Gastroesophageal sphincter (tissue), 4 donors: ENCODE measurements at places on chromosomes 7 and 10.

DNA sequence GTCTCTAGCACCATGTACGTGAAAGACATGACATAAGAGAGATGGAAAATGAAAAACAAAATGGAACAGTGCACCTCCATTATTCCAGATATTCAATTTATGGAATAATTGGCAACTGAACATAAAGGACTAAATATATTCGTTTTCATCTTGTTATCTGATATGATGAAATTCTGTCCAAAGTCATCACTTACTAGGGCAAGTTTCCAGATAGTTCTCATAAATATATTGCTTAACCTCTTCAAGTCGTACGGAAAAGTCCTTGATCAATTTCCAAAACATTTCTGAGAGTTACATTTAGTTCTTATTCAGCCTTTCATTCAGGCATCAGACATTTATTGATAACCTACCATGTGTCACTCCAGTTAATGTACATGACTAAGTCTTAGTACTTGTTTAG, 185.2 kb downstream of the HGF start:
- no peak overlapping the region for H3K27ac ChIP-seq
- no peaks in the 10 kb centered on the region for H3K36me3 ChIP-seq
- no peak overlapping the region for H3K4me3 ChIP-seq
- no peaks in the 10 kb centered on the region for H3K27me3 ChIP-seq

GRCh38 chr7:43307522-43307921, 195.1 kb downstream of the HECW1 start:
- H3K4me1 ChIP-seq: no peaks in the 10 kb centered on the region
- H3K27me3 ChIP-seq: peaks cover 11% of the 10 kb centered on the region
- no peak overlapping the region for H3K27ac ChIP-seq
- no peak overlapping the region for H3K4me3 ChIP-seq
- no peaks in the 10 kb centered on the region for H3K36me3 ChIP-seq

DNA sequence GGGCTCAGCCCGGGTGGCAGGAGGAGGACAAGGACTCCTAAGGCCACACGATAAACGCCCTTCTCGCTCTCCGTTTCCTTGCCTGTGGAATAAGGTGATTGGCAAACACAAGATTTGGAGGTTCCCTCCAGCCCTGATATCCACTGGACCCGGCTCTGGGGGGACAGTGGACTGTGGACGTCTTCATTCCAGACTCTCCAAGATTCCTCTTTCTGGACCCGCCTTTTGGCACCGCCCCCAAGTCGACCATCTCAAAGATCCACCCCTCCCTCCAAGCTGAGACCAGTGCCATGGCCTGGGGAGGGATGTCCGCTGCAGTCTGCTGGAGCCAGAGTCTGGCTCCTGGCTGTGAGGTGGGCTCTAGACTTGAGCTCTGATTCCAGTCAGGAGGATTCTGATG, 23.6 kb downstream of the ZNF783 start:
- peak; percentile 4 for ATAC-seq
- H3K4me3 ChIP-seq: peak overlapping the region; percentile 64
- H3K4me1 ChIP-seq: peaks cover 18% of the 10 kb centered on the region
- no peaks in the 10 kb centered on the region for H3K27me3 ChIP-seq
- H3K36me3 ChIP-seq: no peaks in the 10 kb centered on the region
- H3K27ac ChIP-seq: peak overlapping the region; percentile 64

- no peak overlapping the region for H3K27ac ChIP-seq
- no peaks in the 10 kb centered on the region for H3K36me3 ChIP-seq
- H3K4me3 ChIP-seq: no peak overlapping the region
- no peaks in the 10 kb centered on the region for H3K4me1 ChIP-seq
Measured at GRCh38 chr7:158284121-158284520, 303.5 kb downstream of the PTPRN2 start.

DNA sequence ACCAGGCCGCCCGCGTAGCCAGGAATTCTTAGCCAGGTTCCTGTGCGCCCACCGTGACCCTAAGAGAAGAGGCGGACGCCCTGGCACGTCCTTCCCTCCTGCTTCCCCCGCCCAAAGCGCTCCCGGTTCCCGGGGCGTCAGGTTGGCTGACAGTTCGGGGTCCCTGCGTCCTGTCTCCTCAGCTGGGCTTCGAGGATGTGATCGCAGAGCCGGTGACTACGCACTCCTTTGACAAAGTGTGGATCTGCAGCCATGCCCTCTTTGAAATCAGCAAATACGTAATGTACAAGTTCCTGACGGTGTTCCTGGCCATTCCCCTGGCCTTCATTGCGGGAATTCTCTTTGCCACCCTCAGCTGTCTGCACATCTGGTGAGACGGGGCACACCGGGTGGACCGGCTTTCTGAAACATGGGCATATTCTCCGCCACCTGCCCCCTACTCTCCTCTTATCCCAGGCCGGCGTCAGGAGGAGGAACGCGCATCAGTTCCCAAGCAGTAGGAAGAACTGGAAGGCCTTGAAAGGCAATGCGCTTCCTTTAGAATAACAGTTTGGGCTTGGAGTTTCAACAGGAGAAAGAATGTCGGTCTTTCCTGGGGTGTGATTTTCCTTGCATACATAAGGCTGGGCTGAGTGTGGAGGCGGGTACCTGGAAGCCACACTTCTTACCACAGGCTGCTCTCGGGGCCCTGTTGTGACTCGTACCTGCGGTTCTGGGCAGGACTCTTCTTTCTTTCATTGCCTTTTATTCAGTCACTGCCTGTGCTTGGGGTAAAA, 728 bp downstream of the CAV2 start:
- peak overlapping the region; percentile 85 for H3K4me3 ChIP-seq
- ATAC-seq: peak; percentile 34
- H3K27me3 ChIP-seq: no peaks in the 10 kb centered on the region
- no peaks in the 10 kb centered on the region for H3K36me3 ChIP-seq
- H3K27ac ChIP-seq: peak overlapping the region; percentile 96

- no peaks in the 10 kb centered on the region for H3K4me1 ChIP-seq
- no peak overlapping the region for H3K4me3 ChIP-seq
- H3K27ac ChIP-seq: no peak overlapping the region
- no peak for ATAC-seq
Measured at GRCh38 chr7:50863053-50863452, 80.4 kb upstream of the GRB10 start.

DNA sequence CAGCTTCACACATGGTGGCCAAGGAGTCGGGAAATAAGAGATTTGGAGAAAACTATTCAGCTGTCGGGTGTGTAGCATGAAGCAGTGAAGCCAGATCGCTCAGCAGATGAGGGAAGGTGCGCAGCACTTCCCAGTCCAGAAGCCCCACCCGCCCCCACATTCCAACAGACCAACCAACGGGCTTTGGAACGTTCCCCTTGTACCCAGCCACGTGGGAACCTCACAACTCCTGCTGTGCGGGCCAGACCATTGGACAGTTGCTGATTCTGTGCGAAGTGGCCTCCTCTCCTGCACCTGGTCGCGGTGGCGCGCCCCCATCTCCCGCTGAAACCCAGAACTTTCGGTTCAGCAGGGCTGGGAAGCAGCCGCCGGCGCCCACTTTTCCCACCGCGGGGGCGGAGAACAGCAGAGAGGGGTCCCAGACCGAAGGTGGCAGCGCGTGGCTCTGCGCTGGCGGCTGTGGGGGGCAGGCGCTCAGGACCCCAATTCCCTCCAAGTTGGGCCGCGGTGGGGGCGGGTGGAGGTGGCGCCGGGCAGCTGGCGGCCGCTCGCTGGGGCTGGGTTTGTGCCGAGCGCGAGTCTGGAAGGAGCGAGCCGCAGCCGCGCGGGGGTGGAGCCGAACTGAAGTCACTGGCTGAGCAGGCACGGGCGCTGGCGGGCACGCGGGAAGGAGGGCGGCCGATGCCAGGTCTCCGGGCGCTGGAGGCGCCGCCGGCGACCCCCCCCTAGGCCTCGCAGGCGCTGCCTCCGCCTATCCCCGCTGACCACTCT, 1301.5 kb upstream of the SORCS1 start:
- H3K36me3 ChIP-seq: no peaks in the 10 kb centered on the region
- peak overlapping the region; percentile 29 for H3K27ac ChIP-seq
- H3K27me3 ChIP-seq: peaks cover 22% of the 10 kb centered on the region
- H3K4me1 ChIP-seq: no peaks in the 10 kb centered on the region
- peak overlapping the region; percentile 62 for H3K4me3 ChIP-seq

DNA sequence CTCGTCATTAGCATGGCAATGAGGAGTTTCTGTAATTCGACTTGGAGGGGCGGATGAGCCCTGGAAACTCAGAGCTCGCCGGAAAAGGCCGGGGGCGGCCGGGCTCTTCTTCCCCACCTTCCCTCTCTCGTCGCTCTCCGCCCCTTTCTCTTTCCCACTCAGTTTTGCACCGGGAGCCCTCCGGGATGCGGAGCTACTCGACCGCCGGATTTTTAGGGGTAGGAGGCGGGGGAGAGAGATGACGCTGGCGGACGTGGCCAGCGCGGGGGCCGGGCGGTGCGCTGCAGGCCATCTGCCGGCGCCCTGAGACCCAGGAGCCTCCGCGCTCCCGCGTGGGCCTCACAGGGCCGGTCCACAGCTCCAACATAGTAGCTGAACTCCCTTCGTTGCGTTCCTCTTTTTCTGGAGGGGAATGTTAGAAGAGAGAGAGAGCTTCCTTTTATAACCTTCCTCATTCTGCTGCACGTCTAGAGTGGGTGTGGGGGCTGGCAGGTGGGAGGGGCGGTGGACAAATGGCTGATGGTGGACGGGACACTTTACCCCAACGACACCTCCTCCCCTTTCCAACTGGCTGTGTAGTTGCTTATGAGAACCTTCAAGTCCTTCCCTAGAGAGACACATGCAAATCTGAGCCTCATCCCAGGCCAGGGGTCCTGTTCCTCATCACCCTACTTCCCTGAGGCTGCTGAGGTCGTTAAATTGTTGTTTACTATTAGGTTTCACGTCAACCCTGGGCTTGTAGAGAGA, 1.1 kb upstream of the HOXA1 start:
- H3K4me3 ChIP-seq: peak overlapping the region; percentile 74
- peak; percentile 46 for ATAC-seq
- no peaks in the 10 kb centered on the region for H3K36me3 ChIP-seq
- no peaks in the 10 kb centered on the region for H3K4me1 ChIP-seq

GRCh38 chr7:22128528-22128920, 182.8 kb upstream of the CDCA7L start:
- H3K27me3 ChIP-seq: peaks cover 2% of the 10 kb centered on the region
- no peak for ATAC-seq
- H3K4me3 ChIP-seq: no peak overlapping the region
- no peak overlapping the region for H3K27ac ChIP-seq

- no peaks in the 10 kb centered on the region for H3K27me3 ChIP-seq
- H3K27ac ChIP-seq: no peak overlapping the region
- H3K36me3 ChIP-seq: no peaks in the 10 kb centered on the region
Measured at GRCh38 chr10:110429301-110429700, 68.4 kb upstream of the DUSP5 start.

DNA sequence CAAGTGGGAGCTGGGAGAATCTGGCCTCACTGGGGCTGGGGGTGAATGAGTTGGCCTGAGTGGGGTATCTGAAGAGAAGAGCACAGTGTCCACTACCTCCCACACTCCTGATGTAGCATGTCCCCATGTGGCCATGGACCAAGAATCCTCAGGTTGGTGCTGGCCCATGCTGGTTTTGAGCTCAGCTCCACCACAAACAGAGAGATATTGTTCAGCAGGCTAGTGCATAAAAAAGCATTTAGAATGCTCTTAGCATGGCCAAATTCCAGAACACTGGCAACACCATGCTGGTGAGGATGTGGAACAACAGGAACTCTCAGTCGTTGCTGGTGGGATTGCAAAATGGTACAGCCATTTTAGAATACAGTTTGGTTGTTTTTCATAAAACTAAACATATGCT, 61.4 kb downstream of the FRMPD2 start:
- H3K27me3 ChIP-seq: peaks cover 7% of the 10 kb centered on the region
- ATAC-seq: no peak
- no peak overlapping the region for H3K4me3 ChIP-seq
- no peaks in the 10 kb centered on the region for H3K4me1 ChIP-seq

DNA sequence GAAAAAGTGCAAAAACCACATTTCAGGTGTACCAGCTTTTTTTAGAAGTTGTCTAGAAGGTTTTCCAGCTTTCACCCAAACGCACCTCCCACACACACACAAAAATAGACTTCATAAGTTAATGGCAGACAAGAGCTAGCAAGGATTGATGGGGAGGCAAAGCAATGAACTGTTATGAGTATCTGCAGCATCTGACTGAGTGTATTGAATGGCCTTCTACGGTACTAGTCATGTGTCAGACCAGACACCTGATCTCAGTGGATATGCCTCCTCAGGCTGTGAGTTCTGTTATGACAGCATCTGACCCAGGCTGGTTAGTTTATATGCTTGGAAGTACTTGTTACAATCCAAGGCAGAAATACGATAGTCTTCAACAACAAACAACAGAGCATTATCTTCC, 406.1 kb upstream of the AUTS2 start:
- no peak for ATAC-seq
- H3K27ac ChIP-seq: no peak overlapping the region
- no peaks in the 10 kb centered on the region for H3K4me1 ChIP-seq
- H3K36me3 ChIP-seq: no peaks in the 10 kb centered on the region
- no peaks in the 10 kb centered on the region for H3K27me3 ChIP-seq
